ENCODE measurements at places on chromosomes 5 and 9.
A peak's percentile ranks its signal among the peaks of the same experiment; 100 is the strongest.

DNA sequence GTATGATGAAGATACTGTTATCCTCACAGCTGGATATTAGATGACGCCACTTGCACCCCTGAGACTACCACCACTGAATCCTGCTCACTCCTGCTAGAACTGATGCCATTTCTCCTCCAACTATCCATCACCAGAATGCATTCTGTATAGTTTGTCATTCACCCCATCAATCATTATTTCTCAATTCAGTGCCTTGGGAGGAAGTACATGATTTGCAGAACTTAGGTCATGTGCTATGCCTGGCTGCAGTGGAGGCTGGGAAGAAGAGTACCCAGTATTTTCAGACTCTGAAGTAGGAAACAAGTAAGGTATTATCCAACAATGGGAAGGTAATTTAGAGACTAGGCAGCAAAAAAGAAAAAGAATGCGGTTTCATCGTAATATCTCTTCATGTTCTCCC lies 26.2 kb upstream of the HSD17B4 start:
- DNase-seq, result no peak

DNA sequence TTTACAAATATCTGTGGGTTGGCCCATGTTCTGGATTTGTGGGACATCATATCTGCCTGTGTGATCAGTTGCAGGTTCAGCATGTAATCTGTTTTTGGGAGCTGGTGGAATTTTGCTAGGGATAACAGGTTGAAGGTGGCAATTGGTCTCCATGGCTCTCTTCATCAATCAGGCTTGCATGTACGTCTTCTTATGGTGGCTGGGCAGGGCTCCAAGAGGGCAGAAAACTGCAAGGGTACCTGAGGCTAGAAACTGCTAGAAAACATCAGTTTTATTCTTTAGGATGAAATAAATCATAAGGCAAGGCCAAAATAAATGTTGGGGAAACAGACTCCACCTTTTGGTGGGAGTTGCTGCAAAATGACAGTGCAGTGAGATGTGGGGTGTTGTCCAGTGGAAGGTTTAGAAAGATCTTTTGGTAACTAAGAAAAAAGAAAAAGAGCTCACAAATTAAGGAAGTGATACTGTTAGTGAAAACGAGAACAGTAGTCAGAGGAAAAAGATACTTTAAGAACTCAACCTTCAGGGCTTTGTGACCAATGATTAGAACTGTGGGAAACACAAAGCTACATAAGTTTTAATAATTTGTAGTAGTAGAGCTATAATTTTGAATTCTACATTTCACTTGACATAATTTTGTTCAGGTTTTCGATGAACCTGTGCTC lies 300.7 kb upstream of the IZUMO3 start:
- no peak for DNase-seq

- DNase-seq, result no peak
Measured at GRCh38 chr9:121939643-121940042, 153.5 kb downstream of the TTLL11 start.

- no peak for DNase-seq
Measured at GRCh38 chr5:67093279-67093678, 103.3 kb downstream of the CD180 start.

DNA sequence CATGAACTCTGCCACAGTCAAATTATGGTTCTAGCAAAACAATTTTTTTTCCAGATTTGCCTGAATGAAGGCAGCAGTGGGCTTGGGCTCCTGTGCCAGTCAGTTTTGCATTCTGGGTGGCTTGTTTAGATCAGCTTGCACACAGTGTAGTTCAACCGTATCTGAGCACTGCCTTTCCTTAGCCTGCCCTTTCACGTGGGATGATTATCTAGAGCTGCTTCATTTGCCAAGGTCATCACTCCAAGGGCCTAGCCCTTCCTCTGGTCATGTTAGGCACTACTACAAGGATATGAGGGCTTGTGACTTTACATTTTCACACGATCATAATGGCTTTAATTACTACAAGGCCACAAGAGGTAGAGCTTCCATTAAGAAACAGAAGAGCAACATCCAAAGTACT lies 150.6 kb upstream of the EFNA5 start:
- no peak for DNase-seq

- DNase-seq, result no peak
Measured at GRCh38 chr9:94511134-94511954, 43.5 kb upstream of the PCAT7 start.

DNA sequence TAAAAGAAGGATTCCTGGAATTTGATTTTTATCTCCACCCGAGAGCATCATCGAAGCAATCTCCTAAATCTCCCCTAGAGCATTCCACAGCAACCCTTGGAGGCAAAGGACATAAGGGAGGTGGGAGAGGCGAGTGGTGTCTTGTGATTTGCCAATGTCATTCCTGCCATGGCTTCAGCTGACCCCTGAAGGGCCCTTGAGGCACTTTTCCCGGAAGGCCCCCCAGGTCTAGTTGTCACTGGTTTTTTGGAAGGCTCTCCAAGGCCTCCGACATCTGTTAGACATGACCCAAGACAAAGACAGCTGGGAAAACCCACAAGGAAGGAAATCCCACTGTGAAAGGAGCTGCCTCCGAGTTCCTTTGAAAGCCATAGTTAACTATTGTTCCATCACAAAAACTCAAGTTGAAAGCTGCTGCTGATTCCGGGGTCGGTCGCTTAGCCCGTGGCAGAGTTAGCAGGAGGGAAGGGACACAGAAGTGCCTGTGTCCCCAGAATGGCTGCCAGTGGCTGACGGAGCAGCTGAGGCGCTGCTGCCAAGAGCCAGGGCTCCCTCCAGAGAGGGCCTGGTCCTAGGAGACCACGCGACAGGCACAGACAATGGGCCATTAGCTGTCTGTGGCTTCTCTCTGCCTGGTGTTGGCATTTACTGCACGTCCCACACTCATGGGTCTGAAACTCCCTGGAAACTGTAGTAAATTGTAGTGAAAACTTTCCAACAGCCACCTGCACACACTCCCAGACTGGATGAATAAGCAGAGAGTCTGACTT lies 24.4 kb upstream of the TRIO start:
- peak; percentile 92 for DNase-seq

DNA sequence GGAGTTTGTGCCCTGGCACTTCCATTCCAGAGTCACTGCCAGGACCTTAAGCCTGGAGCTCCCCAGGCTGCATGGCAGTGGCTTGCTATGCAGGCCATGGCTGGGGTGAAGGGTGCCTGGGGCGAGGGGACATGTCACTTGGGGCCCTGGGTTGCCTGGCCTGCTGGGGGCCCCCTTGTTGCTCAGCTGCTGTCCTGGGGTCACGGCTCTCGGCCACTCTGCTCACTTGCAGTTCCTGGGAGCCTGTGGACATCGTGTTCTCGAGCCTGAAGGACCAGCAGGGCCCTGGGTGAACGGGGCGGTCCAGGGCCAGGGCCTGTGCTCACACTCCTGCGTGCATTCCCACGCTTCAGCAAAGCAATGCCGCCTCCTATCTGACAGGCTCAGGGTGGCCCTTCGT lies 14.5 kb upstream of the SLC2A6 start:
- no peak for DNase-seq

DNA sequence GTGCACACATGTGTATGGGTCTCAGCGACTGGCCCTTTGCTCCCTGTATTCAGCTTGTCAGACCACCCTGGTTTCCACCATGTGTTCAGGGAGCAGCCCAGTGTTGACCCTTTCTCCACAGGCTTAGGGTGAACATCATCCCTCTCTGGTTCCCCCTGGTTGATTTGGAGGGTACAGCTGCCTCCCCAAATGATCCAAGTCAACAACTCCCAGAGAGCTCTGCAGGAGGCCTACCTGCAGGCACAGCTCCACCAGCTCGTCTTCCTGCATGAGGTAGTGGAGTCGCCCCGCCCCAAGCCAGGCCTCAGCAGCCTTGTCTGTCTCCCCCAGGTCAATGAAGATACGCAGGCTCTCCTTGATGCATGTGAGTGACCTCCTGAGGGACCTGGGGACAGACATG lies 50.5 kb downstream of the SH3TC2 start:
- no peak for DNase-seq

GRCh38 chr9:109447329-109448076 lies 50.6 kb downstream of the PTPN3 start:
- DNase-seq, result no peak

DNA sequence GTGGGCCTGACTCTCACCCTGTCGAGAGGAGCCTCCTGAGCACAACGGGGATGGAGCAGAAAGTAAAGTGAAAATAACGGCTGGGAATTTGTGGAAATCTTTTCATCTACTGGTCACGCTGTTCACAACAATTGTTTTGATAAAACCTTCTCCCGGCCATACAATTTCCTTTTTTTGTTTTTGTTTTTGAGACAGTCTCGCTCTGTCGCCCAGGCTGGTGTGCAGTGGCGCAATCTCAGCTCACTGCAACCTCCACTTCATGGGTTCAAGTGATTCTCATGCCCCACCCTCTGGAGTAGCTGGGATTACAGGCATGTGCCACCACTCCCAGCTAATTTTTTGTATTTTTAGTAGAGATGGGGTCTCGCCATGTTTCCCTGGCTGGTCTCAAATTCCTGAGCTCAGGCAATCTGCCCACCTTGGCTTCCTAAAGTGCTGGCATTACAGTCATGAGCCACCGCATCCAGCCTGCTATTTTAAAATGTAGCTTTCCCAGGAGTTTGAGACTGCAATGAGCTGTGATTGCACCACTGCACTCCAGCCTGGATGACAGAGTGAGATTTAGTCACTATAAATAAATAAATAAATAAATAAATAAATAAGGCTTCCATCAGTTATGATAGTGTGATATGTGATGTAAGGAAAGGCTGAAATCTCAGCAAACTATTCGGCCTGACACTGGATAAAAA lies 73.5 kb upstream of the PTGER4 start:
- no peak for DNase-seq

- no peak for DNase-seq
Measured at GRCh38 chr5:67263656-67264408, 67.2 kb upstream of the CD180 start.

GRCh38 chr9:129567842-129568559 lies 52.9 kb downstream of the C9orf50 start:
- DNase-seq, result peak; percentile 62

DNA sequence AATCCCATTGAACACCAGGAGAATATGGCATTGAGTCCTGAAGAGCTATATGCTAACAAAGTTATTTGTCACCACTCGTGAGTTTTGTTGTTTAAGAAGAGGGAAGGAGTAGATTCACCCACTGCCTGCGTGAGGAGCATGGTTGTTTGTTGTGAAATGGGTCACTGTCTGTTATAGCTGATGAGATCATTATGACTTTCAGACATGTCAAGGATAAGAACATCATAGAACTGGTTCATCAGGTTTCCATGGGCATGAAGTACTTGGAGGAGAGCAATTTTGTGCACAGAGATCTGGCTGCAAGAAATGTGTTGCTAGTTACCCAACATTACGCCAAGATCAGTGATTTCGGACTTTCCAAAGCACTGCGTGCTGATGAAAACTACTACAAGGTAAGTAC lies 76.9 kb downstream of the SYK start:
- no peak for DNase-seq

Measured in head of caudate nucleus (tissue), 42 donors.